NCI-H510A treated with DMSO at 0.1 percent for 48 hours (cell line): ENCODE measurements at places on chromosomes 6 and 20.

DNA sequence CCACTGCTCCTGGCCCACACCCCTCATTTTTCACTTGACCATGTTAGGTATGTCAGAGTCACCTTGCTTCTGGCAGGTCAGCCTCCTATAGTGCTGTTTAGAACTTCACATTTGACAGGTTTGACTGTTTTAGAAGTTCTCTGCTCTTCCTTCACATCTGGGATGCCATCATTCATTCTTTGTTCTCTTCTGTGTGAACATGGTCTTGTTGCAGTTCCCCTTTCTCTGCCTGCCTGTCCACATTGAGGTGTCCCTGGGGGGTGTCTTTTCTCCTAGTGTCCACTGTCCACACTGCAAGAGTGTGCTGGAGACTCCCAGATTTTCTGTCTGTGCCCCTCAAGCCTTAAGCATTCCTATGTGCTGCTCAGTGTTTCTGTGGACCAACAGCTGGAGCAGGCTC lies 89.5 kb downstream of the JARID2 start:
- DNase-seq, result no peak

DNA sequence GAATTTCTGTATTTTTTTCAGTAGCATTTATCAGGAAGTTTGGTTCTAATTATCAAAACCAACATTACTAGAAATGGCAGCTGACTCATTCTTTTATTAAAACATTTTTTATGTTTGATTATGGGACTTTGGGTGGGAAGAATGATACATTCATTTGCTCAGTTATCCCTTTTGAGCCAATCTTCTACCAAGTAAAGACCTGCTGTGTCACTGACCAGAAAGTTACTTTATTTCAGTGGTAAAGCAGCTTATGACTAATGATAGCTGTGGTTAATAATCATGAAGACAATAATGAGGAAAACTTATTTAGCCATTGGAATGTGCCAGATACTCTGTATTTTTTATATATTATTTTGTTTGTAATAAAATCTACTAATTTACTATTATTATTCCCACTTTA lies 142.3 kb downstream of the FARS2 start:
- DNase-seq, result no peak

DNA sequence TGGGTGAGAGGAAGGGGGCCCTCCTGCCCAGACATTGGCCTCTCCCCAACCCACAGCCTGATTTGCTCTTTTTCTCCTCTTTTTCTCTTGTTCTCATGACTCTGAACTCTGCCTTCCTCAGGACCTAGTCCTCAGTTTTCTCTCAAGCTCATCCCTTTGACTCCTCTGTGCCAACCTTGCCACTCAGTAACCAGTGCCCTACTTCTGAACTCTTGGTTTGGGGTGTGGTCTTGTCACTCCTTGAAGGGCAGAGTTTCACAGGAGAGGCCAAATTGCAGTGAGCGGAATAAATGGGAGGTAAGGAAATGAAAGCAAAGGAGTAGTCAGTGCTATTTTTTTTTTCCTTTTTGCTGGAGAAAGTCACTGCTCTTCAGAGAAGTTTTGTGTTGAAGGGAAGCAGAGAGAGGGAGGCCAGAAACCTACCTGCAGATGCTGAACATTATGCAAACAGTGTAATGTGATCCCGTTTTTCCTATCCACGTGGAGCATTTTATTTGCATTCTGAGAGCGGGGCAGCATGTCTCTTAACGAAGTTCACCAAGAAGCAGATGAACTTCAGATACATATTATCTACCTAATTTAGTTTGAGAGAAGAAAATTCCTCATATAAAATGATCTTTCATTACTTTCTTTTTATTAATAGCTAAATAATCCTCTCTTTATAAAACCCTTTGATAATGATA lies 26.9 kb downstream of the CFAP61 start:
- peak; percentile 90 for DNase-seq

- DNase-seq, result no peak
Observed at GRCh38 chr6:12595161-12595811, 121.3 kb upstream of the PHACTR1 start.

- DNase-seq, result peak; percentile 78
Observed at GRCh38 chr6:21201187-21201586, 392.4 kb upstream of the SOX4 start.
